ENCODE measurements at places on chromosomes 12 and 14.

- no peak for DNase-seq
Observed at GRCh38 chr12:100427078-100427477, 46.6 kb upstream of the NR1H4 start.

- no peak for DNase-seq
Observed at GRCh38 chr14:32381869-32382268, 52.8 kb downstream of the AKAP6 start.

DNA sequence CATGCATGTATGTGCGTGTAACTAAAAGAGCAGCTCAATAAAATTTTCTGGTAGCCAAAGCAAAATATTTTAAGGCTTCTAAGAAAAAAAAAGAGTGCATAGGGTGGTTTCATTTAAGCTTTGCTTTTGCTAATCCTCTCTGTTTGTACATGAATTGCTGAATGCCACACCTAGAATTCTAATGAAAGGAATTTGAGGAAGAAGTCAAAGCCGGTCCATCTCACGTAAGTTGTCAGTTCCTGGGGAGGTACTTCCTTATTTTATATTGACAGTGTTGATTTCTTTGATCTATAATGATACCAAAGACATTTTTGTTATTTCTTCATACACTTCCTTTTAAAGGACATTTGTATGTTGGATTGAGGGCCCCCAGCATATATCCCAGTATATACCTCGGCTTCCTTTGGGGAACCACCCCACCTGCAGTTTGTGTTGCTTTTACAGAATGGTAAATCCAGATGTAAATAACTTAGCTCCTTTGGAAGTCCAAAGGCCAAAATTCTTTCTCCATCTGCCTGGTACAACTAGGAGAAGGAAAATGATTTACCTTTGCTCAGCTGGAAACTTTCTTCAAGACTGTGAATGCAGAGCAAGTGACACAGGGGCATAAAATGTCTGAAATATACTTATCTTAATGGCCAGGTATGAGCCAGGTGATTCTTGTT is 420.9 kb upstream of the ATP2B1 start:
- no peak for DNase-seq

DNA sequence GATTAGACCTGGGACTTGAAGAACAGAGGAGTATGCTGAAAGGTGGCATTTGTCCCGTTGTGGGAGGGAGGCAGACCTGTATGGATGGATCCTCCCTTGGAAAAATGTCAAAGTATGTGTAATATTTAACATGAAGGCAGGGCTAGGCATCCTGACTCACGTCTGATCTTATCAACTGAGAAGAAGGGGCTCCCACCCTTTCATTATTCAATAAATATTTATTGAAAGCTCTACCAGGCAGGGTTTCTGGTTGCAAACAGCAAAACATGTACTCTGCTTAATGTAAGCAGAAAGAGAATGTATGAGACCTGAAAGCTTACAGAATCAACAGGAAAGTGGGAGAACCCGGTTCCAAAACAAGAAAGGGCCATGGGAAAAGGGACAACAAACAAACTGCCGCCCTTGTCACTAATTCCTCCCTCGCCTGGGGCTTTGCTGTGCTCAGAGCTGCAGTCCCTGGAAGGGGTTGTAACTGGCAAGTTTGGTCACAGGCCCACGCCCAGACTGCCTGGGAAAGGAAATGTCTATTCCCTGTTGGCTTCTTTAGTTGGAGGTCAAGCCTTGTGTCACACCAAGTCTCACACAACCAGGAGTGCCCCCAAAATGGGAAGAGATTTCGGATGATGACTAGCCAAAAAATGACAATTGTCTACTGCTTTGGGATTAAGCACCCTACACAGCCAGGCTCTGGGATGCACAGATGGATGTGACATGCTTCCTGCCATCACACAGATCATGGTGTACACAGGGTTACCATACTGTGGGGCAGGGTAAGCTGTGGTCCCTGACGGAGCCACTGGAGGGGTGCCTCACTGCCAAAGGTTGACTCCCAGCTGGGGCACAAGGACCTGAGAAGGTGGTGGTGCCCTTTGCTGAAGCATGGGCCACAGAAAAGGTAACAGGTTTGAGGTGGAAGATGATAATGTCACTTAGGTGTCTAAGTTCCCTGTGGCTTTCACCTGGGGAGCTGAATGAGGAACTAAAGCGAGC is 36.8 kb downstream of the RAB35 start:
- no peak for DNase-seq

DNA sequence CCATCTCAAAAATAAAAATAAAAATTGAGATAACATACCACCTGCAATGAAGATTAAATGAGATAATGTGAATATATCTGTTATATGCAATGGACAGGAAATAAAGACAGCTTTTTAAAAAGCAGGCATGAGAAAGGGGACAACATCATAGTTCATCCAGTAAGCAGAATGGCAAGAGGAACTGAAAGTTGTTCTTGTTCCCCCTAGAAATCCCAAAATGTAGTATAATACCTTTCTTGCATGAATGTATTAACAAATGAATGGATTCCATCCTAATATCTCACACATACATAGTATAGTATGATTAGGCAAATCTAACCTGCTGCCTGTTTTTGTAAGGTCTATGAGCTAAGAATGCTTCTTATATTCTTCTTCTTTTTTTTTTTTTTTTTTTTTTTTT is 31.4 kb downstream of the FGD6 start:
- no peak for DNase-seq

DNA sequence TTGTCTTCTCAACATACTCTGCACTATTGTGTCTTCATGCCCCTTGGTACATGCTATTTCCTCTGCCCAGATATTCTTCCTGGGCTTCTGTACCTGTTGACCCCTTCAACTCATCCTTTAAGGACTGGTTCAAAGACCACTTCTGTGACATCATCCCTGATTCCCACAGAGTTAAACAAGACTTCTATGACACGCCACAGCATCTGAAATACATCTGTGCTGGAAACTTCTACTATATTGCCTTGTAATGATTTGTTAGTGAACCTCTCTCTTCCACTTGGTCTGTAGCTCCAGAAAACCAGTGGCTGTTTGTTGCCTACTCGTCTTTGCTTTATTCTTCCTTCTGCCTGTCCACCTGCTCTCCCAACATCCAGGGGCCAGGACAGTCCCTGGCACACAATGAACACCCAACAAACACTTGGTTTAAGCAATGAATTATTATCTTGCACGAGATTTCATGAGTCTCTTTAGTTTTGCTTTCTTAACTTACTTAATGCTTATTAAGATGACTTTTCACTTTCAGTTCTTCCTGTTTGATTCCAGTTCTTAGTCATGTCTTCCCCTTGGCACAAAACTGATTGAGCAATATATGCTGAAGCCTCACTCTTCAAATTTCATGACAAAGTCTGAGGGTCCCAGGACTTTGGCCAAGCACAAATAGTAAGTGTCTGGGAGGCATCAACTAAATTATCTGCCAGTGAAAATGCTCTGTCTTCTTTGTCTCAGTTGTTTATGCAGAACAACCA is 485.9 kb downstream of the APAF1 start:
- DNase-seq = no peak

- no peak for DNase-seq
Observed at GRCh38 chr14:61203081-61203753, 77.9 kb downstream of the TMEM30B start.

- DNase-seq = no peak
Observed at GRCh38 chr14:98189062-98189461, 1082.9 kb downstream of the BCL11B start.

DNA sequence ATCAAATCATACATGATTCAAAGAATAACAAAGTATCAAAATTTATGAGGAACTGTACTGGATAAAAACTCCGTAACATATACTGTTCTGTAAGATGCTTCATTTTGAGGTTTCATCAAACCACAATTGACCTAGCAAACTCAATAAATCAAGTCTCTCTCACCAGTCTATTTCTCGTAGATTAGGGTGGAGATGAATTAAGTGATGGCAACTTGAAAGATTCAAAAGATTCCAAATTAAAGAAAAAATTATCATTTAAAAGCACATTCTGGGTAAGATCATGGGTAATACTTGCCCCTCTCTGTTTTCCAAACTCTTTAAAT is 74.4 kb downstream of the PAPLN start:
- DNase-seq = no peak

GRCh38 chr12:116642683-116643082 is 83.5 kb downstream of the MAP1LC3B2 start:
- DNase-seq = no peak

GRCh38 chr12:96501133-96501761 is 11.9 kb downstream of the CFAP54 start:
- no peak for DNase-seq

DNA sequence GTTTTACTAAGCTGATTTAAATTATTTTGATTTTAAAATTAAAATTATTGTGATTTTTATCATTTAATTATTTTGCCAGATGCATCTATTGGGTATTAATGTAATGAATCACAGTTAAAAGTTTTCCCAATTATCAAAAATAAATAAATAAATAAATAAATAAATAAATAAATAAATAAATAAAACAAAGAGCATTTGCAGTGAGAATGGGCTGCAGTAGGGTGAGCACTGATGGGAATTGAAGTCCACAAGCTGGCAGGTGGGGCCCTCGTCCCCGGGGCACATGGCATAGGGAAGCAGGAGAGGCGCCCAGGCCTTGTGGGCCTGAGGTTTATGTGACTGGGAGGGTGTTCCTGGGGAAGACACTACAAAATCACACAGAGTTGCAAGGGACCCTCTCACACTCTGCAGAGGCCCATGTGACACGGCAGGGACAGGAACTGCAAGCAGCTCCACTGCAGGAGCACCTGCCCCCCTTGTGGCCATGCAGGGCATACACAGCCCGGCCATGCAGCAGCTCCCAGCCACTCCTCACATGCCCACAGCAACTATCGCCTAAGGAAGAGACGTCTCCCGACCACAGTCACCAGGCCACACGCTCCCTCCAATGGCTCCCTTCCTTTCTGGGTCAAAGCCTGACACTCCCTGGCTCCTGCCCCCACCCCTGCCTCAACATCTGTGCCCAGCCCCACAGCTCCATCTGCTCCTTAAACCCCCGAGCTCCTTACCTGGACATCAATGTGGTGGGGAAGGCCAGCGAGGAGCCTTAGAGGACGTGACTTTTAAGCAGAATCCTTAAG is 256.3 kb upstream of the SFSWAP start:
- DNase-seq = no peak

GRCh38 chr14:37253905-37254304 is 56.2 kb downstream of the MIPOL1 start:
- no peak for DNase-seq

DNA sequence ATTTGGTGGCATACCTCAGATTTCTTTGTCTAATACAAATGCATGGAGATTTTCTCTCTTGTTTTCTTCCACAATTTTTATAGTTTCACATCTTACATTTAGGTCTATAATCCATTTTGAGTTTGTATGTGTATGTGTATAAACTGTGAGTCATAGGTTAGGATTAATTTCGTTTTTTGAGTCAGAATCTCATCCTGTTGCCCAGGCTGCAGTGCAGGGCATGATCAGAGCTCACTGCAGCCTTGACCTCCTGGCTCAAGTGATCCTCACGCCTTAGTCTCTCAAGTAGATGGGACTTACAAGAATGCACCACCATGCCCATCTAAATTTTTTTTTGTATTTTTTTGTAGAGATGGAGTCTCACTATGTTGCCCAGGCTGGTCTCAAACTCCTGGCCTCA is 71.6 kb downstream of the OTOGL start:
- DNase-seq = no peak

DNA sequence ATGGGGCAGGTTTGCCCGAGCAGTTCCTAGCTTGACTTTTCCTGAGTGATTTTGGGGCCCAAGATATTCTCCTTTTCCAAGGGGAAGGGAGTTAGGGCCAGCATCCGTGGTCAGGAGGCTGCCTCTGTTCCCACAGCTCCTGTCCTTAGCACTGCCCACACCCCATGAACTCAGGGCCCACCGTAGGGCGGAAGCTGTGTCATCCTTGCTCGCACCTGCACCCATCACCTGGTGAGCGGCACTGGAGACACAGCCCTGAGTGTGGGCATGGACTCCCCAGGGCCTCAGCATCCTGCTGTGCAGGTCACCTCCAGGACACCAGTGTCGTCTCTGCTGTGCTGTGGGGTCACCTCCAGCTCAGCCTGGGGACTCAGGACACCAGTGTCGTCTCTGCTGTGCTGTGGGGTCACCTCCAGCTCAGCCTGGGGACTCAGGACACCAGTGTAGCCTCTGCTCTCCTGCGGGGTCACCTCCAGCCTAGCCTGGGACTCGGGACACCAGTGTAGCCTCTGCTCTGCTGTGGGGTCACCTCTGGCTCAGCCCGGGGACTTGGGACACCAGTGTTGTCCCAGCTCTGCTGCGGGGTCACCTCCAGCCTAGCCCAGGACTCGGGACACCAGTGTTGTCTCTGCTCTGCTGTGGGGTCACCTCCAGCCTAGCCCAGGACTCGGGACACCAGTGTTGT is 322.9 kb downstream of the ADGRD1 start:
- no peak for DNase-seq

- DNase-seq = peak; percentile 15
Observed at GRCh38 chr14:96363751-96364336, 518 bp downstream of the GSKIP start.

GRCh38 chr12:60209933-60210332 is 614.1 kb downstream of the SLC16A7 start:
- no peak for DNase-seq

- no peak for DNase-seq
Observed at GRCh38 chr14:36582874-36583241, 444 bp upstream of the NKX2-8 start.

DNA sequence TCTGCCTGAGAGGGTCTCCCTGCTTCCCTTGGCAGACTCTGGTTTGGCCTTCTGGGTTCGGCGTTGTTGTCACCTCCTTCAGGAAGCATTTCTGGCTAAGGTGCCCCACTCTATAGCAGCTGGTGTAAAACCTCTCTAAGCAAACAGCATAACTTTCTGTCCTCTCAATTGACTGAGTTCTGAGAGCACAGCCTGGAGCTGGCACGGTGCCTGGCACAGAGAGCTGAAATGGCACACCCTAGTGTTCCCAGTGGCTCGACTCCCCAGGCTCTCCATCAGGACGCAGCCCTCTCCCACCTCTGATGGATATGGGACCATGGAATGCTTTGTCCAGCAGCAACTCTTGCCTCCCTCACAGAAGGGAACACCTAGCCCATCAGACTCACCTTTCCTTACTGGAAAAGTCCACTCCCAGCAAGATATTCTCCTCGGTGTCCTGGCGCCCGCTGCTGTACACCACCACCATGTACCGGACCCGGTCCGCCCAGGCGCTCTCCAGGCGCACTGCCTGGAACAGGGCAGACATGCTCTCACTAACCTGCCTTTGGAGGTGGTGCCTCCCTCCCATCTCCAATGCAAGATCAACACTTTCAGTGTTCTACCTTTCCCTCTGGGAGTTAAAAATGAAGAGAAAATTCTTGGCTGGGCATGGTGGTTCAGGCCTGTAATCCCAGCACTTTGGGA is 40.6 kb downstream of the SSH1 start:
- no peak for DNase-seq

GRCh38 chr14:100755649-100756048 is 29.0 kb downstream of the DLK1 start:
- no peak for DNase-seq

GRCh38 chr14:105313381-105314286 is 914 bp upstream of the PACS2 start:
- DNase-seq = no peak

DNA sequence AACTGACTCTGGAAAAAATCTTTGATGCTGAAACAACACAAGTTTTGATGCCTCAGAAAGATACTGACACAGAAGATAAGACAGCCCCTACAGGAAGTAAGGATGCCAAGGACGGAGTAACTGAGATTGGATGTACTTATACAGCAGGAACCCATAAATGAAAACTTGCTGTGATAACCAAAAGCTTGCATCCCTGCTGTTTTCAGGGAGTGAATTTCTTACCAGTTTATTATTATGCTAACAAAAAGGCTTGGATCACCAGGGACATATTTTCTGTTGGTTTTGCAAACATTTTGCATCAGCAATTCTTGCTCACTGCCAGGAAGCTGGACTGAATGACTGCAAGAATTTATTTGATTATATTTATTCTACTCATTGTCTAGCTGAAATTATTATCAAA is 197.7 kb downstream of the NAV3 start:
- DNase-seq = no peak

- no peak for DNase-seq
Observed at GRCh38 chr12:92952394-92952793, 23.3 kb upstream of the EEA1 start.
